Esophagus squamous epithelium (tissue), 5 donors: ENCODE measurements at places on chromosomes 11 and 22.

GRCh38 chr11:17351510-17352176, at the start of gene NCR3LG1:
NCR3LG1 (plus strand) TSS chr11:17351800; CDS start chr11:17351970, 170 bp downstream.
- no peak for DNase-seq

DNA sequence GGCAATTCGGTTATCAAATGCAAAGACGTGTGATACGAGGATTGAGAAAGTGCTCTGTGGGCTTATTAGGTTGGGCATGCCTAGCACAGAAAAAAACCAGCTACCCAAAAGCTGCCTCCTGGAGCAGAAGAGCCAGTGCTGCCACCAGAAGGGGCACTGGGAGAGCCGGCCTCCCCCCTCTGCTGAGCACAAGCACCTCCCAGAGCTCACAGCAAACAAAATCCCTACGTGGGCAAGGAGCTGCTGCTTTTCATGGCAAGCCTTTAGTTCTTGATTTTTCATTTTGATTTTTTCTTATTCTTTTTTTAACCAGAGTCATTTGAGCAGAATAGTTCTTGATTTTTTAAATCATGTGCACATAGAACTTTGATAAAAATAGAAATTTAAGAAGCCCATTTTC, 12.8 kb downstream of the RPUSD4 start:
- no peak for DNase-seq

- no peak for DNase-seq
These were observed 667 bp downstream of the RAB6A start for GRCh38 chr11:73760135-73760678.

DNA sequence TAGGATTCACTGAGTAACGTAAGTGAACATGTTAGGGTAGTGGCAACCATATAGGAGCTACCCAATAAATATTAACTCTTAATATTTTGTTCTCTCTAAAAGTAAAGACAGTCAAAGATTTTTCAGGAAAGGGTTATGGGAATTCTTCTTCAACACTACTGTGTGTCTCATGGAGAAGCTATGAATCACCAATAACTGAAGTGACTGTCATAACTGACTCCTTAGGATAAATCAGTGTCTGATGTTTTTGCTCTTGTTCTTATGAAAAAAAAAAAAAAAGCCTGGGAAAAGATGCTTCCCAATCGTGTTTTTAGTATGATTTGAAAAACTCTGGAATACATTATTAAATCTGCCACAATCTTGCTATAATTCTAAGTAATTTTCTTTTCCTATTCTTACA, 111.2 kb upstream of the CEP126 start:
- DNase-seq = no peak

DNA sequence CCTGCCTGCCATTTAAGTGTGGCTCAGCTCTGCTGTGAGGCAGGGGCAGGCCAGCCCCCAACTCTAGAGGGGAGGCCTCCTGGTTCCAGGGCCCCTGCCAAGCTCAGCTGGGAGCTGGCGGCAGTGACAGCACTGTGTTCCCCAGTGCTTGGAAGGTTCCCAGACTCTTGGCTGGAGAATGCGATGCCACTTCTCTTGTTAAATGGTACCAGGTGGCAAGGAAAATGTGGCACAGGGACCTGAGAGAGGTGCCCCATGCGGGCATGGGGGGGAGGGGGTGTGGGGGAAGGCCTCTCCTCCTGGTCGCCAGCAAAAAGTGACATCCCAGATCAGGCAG, 8.4 kb upstream of the TNFRSF13C start:
- no peak for DNase-seq

DNA sequence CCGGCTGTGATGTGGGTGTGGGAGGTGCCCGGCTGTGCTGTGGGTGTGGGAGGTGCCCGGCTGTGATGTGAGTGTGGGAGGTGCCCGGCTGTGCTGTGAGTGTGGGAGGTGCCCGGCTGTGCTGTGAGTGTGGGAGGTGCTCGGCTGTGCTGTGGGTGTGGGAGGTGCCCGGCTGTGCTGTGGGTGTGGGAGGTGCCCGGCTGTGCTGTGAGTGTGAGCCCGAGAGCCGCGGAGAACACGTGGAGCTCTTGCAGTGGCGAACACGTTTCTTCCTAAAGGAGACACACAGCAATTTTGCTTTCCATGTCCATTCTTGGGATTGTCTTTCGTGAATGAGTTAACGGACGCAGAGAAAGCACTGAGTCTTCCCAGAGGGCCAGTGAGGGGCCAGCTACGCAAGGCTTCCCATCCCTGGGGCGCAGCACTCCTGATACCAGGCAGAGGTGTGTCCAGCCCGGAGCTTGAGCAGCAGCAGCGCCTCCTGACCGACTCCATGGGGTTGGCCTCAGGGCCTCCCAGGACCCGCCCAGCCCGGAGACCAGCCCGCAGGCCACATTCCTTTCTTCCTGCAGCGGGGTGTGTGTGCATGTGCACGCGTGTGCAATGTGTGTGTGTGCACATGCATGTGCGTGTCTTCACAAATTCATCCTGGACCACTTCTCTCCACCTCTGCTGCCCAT, 245.0 kb upstream of the B3GAT1 start:
- DNase-seq = no peak

DNA sequence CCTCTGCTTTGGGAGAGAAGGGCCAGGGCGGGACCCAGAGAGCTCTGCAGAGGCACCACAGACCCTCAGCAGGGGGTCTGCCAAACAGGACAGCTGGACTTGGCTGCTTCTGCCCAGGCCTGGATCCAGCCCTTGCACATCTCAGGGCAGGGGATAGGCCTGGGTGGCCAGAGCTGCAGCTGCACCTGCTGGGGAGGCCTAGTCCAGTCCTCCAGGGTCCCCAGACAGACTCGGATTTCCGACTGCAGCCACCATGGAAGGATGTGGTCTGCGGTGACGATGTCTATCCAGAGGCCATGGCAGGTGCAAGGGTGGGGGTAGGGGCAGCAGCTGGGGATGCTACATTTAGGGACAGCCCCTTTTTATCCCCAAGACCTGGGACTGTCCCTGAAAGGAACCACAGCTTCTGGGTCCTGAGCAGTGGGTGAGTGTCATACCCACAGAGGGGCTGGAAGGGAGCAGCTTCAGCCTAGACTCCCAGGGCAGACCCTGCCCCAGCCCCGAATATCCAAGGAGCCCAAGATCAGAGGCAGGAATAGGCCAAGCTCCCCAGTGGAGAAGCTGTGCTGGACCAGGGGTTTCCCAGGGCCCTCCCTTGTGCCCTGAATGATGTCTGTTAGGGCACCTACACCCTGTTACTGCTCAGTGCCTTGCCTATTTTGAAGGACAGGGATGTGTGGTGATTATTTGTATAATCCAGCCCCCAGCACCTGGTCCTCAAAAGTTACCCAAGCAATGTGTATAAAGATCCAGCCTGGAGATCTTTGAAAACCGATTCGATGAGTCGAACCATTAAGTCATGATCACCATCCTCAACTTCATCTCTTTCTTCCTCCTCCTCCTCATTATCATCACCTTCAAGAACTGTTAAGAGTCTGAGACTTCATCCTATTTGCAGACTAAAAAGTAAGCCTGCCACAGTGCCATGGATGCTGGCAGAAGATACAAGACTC, 2.5 kb upstream of the IGLL5 start:
- DNase-seq = no peak

DNA sequence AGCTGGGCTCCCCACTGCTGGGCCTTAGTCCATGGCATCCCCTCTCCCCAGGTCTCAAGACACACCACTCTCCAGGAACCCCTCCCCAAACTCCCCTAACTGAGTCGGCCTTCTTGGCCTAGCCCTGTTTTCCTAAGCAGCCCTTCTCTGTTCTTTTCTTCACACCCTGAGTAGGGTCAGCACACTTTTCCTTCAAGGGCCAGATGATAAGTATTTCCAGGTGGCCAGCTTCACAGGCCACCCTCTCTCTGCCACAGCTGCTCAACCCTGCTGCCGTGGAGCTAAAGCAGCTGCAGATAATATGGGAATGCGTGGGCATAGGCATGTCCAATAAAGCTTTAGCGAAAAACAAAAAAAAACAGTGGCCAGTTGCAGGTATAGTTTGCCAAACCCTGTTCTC, 24.1 kb downstream of the DGCR2 start:
- DNase-seq = no peak

DNA sequence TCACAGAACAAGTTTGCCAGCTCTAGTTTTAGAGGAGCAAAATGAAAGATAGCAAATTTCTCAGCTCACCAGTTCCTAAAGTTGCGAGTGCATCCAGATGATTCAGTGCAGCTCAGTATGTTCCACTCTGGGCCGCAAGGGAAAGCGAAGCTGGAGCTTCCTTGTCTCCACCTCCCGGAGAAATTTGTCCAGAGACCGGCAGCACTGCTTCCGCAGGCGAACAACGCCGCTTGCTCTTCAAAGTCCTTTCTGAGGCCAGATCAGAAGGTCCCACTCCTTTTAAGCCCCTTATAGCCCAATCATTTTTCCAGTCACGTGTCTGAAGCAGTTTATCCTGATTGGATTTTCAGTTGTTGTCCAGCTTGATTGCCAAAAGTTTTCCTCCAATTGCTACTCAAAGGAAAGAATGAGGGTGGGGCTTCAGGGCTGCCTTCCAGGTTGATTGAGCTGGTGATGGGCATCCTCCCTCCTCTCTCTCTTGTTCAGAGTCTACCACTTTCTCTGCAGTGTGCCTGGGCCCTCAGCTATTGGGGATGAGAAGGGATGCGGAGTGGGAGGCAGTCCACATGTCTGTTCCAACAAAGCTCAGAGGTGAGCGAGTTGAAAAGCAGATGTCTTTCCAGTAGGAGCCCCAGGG, at the start of gene ZNF280A:
TSS of gene ZNF280A (minus strand) at position 251 of the 637 bp plus-strand sequence. CDS start 4,640 bp downstream, outside the sequence.
- no peak for DNase-seq

- no peak for DNase-seq
These were observed 16.6 kb downstream of the APIP start for GRCh38 chr11:34899633-34900016.

DNA sequence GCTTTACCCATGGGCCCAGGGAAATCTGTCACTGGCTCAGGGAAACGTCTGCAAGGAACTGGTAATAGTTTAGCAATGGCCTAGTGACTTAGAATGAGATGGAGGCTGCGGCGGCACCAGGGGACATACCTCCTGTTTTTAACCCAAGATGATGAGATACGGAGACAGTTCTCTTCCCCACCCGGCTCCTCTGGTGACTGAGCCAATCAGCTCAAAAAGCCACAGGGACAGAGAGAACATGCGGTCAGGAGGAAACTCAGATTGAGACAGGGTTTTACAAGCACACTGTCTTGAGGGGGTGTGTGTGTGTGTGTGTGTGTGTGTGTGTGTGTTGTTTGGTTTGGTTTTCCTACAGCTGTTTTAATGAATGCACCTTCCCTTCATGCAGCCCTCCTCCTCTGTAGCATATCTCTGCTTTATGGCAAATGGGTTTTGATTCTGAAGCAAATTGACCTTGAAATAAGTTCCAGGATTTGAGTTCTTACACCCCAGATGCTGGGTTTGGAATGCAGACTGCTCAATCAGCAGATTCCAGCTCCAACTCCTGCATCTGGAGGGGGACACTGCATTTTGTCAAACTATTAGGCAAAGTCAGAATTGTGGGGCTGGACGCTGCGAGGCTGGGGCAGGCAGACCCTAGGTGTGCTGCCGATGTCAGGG, 246.2 kb downstream of the NTM start:
- no peak for DNase-seq

GRCh38 chr22:24059121-24059520, 48.0 kb downstream of the CABIN1 start:
- DNase-seq = no peak

DNA sequence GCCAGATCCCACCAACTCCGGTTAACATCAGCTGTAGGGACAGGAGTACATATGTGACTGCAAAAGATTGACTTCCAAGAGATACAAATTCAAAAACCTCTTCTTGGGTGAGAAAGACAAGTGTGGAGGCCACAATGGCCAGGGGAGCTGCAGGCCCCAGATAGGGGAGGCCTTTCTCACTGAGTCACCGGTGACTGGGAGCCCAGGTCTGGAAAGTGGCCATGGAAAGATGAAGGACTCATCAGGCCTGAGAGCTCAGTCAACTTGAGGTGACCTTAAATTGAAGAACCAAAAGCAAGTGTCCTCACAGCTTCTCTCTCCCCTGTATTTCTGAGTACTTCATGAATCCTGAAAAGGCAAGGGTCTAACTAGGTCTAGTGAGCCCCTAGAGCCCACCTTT, 90.4 kb upstream of the CLPB start:
- DNase-seq = no peak

DNA sequence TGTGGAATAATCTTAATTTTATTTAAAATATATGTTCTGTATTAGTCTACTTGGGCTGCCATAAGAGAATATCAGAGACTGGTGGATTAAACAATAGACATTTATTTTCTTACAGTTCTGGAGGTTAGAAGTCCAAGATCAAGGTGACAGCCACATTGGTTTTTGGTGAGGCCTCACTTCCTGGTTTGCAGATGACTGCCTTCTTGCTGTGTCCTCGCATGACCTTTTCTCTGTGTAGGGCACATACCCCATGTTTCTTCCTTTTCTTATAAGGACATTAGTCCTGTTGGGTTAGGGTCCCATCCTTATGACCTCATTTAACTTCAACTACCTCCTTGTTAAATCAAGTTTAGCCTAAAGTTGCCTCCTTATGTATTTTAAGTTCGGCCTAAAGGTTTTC, 202.7 kb upstream of the MPPED2 start:
- DNase-seq = no peak

GRCh38 chr11:10646005-10646404, 47.5 kb downstream of the IRAG1 start:
- no peak for DNase-seq
